Placental epithelial cell (primary cell): ENCODE measurements at places on chromosomes 7 and 10. TPM values are rescaled to one million over a fixed set of nuclear protein-coding genes. Genes with fewer than 3 reads are reported as not detected.

Gene ZNF239
- 3.5 and 4.4 TPM in 2 replicates for total RNA-seq

Gene ITIH2
- not detected in 2 replicates for total RNA-seq

Gene CADPS2
- total RNA-seq: 70.1 and 484 TPM in 2 replicates

Gene CHST12
- total RNA-seq: 3.5 and 7.3 TPM in 2 replicates

Gene METTL27
- 1.6 and 8.2 TPM in 2 replicates for total RNA-seq

Gene SFMBT2
- 0.11 and 0.39 TPM in 2 replicates for total RNA-seq

Gene DENND2A
- total RNA-seq: 12.7 and 26.3 TPM in 2 replicates

Gene BAMBI
- total RNA-seq: 65.1 and 69.9 TPM in 2 replicates

Gene MOGAT3
- not detected in 2 replicates for total RNA-seq

Gene INA
- 3.5 and 6.2 TPM in 2 replicates for total RNA-seq

Gene LIPN
- not detected in 2 replicates for total RNA-seq

Gene PNLIPRP2
- not detected in 2 replicates for total RNA-seq

Gene SPRN
- total RNA-seq: not detected in 2 replicates

Gene PMS2
- total RNA-seq: 20.3 and 26.7 TPM in 2 replicates

Gene GCK
- total RNA-seq: under 0.01 and 0.33 TPM in 2 replicates

Gene KIF5B
- total RNA-seq: 59.7 and 112 TPM in 2 replicates

Gene AOAH
- total RNA-seq: 0.22 and 0.79 TPM in 2 replicates

Gene MLXIPL
- not detected in 2 replicates for total RNA-seq

Gene LRRN3
- total RNA-seq: 0.11 and 0.39 TPM in 2 replicates

Gene MMP21
- 0.11 TPM in 1 of 2 replicates, not detected in the other for total RNA-seq

Gene NKX2-3
- not detected in 2 replicates for total RNA-seq

Gene RADIL
- under 0.01 TPM in 1 of 2 replicates, not detected in the other for total RNA-seq

Gene TASOR2
- total RNA-seq: 53.0 and 75.8 TPM in 2 replicates

Gene JCAD
- total RNA-seq: 40.4 and 43.5 TPM in 2 replicates
